ENCODE measurements at places on chromosomes 16 and 17.

GRCh38 chr16:8589900-8590688, at the start of gene TMEM114:
TSS of gene TMEM114 (minus strand) at chr16:8590511. CDS start at chr16:8589838, 673 bp downstream.
- no peak for DNase-seq

DNA sequence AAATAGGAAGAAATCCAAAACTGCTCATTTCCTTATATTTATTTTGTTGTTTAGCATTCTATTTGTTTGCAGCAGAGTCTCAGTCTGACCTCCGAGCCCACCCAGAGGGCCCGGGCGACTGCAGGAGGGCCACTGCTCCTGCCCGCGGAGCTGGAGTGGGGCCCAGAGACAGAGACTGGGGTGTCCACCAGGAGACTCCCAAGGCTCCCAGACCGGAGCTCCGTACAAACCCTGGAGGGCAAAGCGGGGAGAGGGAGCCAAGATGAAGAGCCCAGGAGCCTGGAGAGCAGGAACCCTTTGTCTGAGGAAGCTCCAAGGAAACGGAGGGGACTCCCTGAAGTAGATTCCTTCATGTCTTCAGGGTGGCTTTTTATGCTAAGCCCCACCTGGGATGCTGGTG, 57.9 kb downstream of the AXIN2 start:
- no peak for DNase-seq

GRCh38 chr16:4733747-4734062, 366 bp downstream of the ANKS3 start:
- peak; percentile 4 for DNase-seq

DNA sequence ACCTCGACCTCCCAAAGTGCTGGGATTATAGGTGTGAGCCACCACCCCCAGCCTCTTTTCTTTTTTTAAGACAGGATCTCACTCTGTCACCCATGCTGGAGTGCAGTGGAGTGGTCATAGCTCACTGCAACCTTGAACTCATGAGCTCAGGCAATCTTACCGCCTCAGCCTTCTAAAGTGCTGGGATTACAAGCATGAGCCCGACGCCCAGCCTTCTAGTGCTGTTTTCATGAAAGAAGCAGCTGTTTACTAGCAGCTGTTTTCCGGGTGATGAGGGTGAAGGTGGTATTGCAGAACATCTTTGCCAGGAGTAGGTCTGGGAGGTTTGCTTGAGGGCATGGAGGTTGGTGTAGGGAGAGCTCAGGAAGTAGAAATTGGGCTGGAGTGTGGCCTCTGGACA, 2.0 kb downstream of the ADCY7 start:
- no peak for DNase-seq

DNA sequence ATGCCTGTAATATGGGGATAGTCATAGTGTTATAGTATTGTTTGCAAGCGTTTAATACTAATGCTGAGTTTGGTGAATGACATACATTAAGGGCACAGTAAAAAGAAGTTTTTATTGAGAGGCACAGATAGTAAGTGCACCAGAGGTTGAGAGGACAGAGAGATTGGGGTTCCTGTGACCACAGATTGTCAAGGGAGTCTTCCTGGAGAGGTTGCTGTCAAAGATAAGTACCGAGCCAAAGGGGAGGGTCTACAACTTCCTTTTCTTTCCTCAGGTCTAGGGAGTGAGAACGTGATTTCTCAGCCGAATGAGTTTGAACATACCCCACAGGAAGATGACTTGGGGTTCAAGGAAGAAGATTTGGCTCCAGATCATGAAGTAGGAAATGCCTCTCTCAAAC, 1.8 kb downstream of the ZNF48 start:
- no peak for DNase-seq

GRCh38 chr17:12765548-12765947, 23.8 kb upstream of the ARHGAP44 start:
- no peak for DNase-seq

GRCh38 chr17:16439303-16439791, 24.0 kb downstream of the TRPV2 start:
- DNase-seq, result no peak

- DNase-seq, result no peak
These were observed 218.1 kb downstream of the KATNIP start for GRCh38 chr16:27767971-27768591.
